Stimulated activated CD8-positive, alpha-beta memory T cell treated with anti-CD3 and anti-CD28 coated beads, Interleukin-4, amount 100 ng/mL, for 1 hour (primary cell): ENCODE measurements at places on chromosomes 11 and 22.

DNA sequence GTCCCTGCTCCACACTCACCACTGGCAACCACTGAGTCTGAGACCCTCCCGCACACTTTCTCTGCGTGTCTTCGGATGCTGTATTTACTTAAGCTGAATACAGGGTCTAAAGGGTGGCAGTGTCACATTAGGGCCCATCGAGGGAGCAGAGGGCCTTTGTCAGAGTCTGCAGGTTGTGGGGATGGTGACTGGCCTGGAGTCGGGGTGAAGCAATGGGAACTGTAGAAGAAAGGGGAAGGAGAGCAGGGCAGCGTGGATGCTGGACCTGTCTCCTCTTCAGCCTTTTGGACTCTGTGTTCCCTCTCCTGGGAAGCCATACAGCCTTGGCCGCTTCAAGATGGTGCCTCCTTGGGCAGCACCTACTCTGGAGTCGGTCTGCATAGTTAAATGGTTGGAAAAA is 61.1 kb downstream of the ZBTB16 start:
- DNase-seq, result no peak

GRCh38 chr11:25838918-25839625 is 492.9 kb upstream of the ANO3 start:
- no peak for DNase-seq

DNA sequence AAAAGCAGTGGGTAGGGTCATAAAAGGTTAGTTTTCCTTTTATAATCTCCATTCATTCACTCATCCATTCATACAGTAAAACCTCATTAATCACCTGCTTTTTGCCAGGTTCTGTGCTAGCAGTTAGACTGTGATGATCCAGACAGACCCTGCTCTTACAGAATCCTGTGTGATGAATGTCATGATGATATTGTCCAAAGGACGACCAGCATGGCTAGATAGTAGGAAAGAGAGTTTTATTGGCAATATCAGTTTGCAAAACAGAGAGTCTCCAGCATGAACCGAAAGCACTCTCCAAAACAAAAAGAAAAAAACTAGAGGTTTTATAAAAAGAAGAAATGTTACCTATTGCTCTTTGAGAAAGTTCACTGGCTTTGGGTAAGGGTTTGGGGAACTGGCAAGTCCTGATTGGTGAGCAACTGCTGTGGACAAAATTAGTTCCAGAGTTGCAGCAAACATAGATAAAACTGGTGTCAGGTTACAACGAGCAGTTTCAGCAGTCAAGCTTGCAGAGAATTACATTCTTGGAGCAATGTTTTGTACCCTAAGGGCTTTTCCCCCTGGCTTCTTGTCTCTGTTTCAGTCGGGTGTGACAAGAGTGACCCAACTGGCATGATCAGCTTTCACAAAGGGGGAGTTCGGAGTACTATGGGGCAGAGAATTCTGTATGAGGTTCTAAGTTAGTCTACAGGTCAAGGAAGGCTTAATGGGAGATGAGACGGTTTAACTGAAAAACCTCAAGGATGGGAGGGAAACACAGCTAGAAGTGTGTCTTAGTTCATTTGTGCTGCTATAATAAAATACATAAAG is 58.3 kb downstream of the HSD17B12 start:
- DNase-seq, result no peak

DNA sequence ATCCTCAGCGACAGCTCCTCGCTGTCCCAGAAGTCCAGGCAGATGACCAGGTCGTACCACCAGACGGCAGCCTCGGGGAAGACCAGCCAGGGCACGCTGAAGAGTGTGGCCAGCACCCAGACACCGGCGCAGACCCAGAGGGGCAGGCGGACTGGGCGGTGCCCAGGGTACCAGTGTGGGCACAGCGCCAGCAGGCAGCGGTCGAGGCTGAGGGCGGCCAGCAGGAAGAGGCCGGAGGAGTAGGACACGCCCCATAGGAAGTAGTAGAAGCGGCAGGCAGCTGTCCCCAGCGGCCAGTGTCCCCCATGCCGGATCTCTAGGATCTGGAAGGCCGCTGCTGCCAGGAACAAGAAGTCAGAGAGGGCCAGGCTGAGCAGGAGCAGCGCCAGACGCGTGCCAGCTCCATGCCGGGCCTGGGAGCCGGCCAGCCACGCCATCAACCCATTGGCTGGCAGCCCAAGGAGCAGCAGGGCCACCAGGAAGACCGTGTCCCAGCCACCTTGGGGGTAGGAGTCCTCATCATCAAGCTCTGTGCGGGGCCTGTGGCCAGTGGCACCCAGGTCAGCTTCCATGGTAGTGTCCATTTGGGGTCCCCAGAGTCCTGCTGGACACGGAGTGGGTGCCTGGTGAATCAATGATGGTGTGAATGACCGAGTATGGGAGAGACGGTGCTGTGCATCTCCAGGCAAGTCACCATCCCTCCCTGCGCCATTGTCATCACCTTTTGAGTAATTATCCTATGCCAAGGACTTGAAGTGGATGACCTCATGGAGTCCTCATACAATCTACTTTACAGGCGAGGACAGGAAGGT is at the start of gene GPR152:
TSS of gene GPR152 (minus strand) at position 589 of the 812 bp plus-strand sequence. CDS start at position 584, 5 bp downstream.
- no peak for DNase-seq

GRCh38 chr22:39351689-39352214 is 2.0 kb downstream of the SYNGR1 start:
- DNase-seq, result no peak

GRCh38 chr22:29756341-29756740 is 10.5 kb downstream of the ZMAT5 start:
- DNase-seq, result no peak

DNA sequence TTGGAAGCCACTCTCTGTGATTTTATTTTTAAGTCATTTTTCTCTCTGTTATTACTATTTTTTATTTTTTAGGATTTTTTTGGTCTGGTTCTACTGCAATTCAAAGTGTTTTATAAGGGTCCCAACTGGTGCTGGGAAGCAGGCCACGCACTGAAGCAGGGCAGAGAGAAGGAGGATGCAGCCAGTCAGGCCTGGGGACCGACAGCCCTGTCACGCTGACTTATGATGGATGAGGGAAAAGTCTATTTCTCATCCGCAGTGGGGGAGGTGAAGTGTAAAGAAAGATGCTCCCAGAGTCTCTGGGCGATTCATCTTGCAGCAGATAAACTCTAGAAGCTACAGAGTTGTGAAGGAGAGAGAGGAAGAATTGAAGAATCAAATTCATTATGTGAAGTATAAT is 191.6 kb downstream of the NTM start:
- no peak for DNase-seq

DNA sequence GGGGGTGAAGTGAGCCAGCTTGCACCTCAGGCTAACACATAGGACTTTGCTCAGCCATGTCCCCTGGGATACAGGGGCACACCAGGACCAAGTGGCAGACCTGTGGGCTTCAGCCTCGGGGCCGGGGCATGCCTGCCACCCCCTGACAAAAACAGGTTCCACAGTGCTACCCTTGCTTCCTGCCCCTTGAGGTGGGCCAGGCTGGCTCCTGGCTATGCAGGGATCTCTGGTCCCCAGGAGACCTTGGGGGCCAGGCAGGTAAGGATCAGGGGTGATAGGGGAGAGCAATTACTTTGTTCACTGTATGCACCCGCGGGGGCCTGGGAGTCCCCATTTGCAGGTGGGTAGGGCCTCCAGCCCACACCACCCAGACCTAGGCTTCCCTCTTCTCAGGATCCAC is 2.4 kb upstream of the MYO7A start:
- no peak for DNase-seq

DNA sequence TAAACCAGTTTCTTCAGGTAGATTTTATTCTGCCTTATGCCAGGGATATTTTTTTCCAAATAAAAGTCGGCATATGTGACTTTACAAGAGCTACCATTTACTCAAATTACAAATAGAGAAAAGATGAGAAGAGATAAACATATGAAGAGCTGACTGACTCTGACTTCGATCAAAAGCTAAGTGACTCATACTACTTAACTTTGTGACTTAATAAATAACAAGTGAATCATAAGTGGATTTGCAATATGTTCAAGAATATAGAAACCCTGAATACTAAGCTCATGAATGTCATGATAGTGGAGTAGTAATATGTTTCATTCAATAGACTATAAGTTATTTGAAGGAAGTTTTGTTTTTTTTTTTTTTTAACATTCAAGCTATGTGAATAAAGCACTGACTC is 130.5 kb upstream of the ANO3 start:
- DNase-seq, result no peak

DNA sequence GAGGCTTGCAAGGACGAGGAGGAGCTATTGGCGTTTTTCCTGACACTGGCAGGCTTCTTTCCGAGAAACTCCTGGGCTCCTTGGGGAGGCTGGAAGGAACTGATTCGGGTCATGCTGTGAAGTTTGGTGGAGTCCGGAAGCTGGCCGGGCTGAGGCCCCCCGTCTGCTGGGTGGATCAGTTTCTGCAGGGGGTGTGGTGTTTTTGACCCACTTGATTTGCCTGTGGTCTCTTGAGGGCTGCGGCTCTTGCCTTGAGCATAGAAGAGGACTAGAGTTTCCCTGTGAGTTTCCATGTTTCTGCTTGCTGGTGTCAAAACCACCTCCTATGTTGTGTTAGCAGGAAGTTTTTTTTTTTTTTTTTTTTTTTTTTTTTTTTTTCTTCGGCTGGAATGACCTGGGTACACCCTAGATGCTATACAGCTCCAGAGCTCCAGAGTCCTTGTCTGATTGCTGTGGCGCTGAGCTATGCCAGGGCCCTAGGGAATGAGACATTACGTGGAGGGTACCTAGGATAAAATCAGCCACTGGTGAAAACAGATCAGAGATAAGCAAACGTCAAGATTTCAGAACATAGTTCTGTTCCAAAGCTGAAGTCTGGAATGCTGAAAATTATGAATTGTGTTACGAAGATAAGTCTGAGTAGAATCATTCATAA is 728 bp downstream of the TBC1D22A start:
- DNase-seq, result no peak

- no peak for DNase-seq
These were observed 210.0 kb downstream of the KIRREL3 start for GRCh38 chr11:126790550-126791081.

DNA sequence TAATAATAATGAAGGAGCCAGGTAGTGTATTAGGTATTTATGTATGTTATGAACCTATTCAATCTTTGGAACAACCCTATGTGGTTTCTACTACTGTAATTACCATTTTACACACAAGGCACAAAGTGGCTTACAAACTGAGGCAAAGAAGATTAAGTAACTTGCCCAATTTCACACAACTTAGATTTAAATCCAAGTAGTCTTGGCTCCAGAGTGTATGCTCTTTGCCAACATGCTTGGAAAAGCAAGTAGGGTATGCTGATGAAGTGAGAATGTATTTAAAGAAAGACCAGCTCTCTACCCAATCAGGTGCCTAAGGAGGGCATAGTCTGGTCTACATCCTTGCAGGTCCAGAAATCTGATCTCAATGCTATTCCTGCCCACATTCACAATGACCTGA is 463.2 kb downstream of the METTL15 start:
- DNase-seq, result no peak

GRCh38 chr11:121767433-121767832 is 314.7 kb upstream of the SORL1-AS1 start:
- DNase-seq, result no peak

GRCh38 chr11:8814923-8815240 is 96.1 kb upstream of the AKIP1 start:
- no peak for DNase-seq

DNA sequence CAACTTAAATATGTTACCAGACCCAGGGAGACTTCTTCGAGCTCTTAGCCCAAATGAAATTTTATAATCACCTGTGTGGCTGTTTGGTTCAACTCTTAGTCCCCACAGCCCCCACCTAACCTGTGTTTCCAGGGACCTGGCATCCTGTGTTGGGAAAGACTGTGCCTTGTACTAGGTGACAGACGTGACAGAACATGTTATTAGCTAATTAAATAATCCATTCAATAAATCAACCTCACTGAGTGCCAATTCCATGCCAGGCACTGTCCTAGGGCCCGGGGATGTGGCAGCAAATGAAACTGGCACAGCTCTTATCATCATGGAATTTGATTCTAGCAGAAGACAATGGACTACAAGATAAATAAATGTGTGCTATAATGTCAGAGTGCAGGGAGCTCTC is 431.9 kb downstream of the MIAT start:
- no peak for DNase-seq

DNA sequence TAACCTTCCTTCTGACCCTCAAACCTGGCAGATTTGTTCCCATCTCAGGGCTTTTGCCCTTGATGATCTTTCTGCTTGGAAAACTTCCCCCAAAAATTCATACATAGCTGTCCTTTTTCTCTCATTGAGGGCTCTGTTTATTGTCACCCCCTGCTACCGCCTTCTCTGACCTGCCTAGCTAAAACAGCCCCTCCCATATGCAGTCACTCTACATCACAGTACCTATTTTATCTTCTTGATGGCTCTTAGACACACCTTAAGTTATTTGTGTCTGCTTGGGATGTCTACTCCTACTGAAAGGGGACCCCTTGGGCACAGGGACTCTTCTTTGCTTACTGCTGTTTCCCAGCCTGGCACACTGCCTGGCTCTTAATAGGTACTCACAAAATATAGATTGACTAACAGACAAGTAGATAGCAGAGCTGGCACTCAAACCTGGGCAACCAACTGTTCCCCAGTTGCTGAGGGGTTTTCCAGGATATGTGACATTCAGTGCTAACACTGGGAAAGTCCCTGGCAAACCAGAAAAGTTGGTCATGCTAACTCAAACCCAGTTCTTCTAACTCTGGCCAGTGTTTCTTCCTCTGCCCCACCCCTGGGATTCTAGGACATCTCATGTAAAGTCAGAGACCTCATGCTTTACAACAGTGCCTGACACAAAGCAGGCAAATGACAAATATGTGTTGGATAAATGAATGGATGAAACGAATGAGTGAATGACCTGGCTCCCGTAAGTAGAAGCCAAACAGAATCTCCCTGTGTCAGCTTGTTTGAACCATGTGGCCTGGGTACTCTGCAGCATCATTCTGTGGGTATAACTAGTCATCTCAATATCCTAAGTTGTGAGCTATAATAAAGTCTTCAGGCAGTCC is 19.8 kb upstream of the FJX1 start:
- DNase-seq, result no peak

DNA sequence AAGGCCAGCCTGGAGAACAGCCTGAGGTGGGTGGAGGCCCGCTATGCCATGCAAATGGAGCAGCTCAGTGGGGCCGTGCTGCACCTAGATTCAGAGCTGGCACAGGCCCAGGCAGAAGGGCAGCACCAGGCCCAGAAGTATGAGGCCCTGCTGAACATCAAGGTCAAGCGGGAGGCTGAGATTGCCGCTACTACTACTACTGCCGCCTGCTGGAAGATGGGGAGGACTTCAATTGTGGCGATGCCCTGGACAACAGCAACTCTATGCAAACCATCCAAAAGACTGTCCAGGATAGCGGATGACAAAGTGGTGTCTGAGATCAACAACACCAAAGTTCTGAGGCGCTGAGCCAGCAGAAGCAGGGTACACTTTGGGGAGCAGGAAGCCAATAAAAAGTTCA is 3.1 kb upstream of the TMEM218 start:
- no peak for DNase-seq

GRCh38 chr11:102495161-102496042 is 35.1 kb downstream of the MMP7 start:
- DNase-seq, result no peak

DNA sequence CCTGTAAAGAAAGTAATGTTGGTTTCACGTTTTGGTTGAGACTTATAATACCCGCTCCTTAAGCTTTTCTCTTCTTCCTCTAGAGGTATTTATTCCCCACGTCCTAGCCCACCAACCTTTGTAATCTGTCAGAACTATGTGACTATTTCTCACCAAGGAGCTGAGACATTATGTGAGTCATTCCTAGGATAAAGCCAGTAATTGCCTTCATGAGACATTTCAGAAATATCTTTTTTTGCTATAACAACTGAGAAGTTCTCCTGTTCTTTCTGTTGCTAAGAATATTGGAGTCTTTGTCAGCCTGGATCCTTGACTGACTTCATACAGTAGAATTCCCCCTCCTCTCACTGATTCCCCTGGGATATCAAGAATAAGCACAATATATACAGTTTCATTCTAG is 1497.0 kb upstream of the TENM4 start:
- DNase-seq, result no peak

GRCh38 chr11:70332567-70332966 is 62.1 kb downstream of the PPFIA1 start:
- DNase-seq, result no peak
